ENCODE measurements at places on chromosomes 11 and 22.

- DNase-seq: no peak
Observed at GRCh38 chr22:40628354-40629042, 8.0 kb downstream of the MRTFA start.

DNA sequence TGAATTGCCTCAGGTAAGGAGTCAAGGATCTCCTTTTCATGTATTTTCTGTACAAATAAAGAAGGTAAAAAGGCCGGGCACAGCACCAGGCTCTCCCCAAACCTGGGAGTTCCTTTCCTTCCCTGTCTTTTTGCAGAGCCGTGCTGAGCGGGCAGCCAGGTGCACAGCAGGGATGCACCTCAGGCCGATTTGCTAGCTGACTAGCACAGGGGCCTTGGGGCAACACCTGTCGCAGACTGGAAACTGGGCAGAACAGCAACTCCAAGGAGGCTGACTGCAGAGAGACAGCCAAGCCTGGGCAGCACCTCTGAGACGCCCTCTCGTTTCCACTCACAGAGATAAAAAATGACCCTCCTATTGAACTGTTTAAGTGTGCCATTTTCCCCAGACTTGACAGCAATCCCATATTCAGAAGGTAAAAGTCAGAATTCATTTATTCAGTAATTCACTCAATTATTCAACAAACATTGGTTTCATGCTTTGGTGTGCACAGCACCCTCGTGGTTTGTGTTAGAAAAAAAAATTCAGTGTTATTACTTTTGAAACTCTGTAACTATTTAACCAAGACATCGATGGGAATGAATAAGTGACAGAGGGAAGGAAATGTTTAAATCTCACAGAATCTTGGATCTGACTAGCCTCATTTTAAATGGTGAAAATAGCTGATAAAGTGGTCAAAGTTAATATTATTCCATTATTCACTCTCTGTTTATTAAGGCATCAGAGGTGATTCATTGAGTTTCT is 120.9 kb downstream of the GALNT18 start:
- DNase-seq: no peak

- no peak for DNase-seq
Observed at GRCh38 chr22:37202716-37203115, 9.6 kb downstream of the SSTR3 start.

DNA sequence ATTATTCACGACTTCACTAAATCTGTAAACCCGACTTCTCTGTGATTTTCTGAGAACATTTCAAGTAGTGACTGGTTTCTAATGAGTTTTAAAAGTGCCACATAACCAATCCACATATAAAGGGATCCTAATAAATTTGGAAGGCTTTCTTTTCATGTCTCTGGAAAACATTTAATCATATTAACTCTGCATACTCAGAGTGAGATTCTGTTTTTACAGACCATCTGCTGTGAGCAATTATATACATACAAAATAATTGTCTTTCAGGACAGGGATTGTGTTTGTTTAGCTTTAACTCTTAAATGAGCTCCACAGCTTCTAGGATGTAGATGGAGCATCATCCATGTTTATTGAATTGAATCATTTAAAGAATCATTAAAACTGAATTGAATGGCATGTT is 65.1 kb downstream of the PRMT3 start:
- no peak for DNase-seq

DNA sequence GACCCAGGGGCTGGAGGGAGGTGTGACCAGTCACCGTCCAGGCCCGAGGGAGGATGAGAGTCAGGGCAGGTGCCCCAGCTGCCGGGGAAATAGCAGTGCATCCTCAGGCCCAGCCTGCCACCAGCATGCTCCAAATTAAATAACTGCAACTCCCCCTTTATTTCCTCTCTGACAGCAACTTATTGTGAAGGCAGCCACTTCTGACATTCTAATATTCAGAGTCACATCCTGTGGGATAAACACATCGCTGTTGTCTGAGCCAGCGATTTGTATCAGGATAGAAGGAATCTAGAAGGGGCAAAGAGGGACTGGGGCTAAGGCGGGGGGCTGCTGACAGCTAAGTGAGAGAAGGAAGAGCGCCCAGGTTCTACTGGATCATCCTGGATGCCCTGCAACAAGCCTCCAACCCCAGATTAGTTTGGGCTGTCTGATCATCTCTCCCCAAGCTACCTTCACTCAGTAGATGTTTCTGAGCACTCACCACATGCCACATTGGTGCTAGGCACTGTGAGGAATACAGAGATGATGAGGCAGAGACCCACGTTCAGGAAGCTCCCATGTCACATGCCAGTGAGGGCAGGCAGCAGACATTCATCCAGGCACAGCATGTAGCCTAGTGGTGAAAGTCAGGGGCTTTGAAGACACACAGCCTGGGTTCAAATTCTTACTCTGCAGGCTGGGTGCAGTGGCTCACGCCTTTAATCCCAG is 214.1 kb downstream of the BUD13 start:
- no peak for DNase-seq

DNA sequence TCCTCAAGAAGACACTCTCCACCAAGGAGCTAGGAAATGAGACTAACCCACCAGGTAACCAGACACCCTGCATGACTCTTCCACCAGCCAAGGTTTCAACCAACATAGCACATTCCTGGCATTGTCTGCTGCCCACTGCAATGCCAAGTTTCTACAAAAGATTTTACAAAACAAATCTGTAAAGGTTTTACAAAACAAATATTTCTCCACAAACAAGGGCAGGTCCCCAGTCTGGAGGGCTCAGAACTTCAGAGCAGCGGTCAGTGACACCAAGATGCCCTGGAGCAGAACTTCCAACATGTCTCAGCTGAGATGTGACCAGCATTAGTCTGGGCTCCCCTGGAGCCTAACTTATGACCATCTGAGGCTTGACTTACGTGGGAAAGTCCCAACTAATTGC is 14.0 kb downstream of the GALNT18 start:
- no peak for DNase-seq

- no peak for DNase-seq
Observed at GRCh38 chr22:24289114-24289513, 18.5 kb downstream of the SPECC1L start.

DNA sequence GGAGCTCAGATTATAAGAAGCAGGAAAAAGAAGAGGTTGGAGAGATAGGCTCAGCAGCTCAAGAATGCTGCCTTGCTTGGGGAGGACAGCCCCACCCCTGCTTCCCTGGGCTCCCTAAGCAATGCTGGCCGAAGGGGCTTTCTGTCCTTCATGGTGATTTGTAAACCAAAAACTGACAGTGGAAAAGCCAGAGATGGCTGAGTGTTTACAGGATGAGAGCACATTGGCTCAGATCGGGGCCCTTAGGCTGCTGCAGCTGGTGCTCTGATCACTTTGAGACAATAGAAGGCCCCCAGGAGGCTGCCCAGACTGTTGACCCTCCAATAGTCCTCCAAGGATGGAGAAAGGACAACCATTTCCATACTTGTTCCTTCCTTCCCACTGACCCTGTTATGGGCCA is 28.8 kb upstream of the AMOTL1 start:
- no peak for DNase-seq

DNA sequence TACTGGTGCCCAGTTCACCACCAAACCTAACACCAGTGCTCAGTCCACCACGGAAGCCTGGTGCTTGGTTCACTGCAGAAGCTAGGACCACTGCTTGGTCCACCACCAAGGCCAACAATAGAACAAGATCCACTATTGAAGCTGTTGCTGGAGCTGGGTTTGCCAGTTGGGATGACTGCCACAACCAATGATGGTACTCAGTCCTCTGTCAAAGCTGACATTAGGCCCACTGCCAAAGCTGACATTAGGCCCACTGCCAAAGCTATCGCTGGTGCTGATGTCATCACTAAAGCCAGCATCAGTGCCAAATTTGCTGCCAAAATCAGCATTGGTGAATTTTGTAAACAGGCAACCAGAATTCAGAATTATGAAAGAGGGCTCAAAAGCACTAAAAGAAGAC is 1850.2 kb upstream of the RAG2 start:
- no peak for DNase-seq

GRCh38 chr11:69367211-69367964 is 73.4 kb downstream of the MYEOV start:
- no peak for DNase-seq

GRCh38 chr11:84899740-84900139 is 727.4 kb downstream of the DLG2 start:
- no peak for DNase-seq

DNA sequence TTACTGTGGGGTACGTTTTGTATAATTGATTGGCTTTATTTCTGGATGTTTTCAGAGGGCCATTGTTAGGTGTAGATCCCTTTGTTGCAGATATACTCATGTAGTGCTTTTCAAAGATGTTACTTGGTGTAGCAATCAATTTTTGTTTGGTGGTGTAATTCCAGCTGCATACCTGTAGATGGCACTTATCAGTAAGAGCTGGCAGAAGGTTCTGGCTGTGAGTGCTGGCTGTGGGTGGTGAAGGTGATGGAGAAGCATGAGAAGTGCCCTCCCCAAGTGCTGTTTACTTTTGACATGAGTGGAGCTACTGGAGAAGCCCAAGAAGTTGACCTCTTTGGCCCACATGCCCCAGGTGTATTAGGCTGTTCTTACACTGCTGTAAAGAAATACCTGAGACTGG is 1074.9 kb downstream of the FAM181B start:
- DNase-seq: no peak

DNA sequence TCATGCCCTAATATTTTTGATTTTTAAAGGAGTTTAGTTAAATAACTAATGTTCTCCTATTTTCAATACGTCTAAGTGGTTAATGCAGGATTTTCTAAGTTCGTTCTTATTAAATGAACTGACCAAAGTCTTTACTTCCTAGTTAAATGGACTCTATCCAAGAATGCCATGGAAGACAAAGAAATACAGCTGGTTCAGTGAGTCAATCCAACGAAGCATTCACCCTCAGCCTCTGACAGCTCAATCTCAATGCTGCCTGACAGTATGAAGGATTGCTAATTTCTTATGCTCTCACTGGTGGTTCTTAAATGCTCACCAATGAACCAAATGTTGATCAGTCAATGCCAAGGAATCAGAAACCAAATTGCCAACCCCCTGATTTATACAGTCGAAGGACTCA is 219.4 kb downstream of the CADM1 start:
- no peak for DNase-seq

DNA sequence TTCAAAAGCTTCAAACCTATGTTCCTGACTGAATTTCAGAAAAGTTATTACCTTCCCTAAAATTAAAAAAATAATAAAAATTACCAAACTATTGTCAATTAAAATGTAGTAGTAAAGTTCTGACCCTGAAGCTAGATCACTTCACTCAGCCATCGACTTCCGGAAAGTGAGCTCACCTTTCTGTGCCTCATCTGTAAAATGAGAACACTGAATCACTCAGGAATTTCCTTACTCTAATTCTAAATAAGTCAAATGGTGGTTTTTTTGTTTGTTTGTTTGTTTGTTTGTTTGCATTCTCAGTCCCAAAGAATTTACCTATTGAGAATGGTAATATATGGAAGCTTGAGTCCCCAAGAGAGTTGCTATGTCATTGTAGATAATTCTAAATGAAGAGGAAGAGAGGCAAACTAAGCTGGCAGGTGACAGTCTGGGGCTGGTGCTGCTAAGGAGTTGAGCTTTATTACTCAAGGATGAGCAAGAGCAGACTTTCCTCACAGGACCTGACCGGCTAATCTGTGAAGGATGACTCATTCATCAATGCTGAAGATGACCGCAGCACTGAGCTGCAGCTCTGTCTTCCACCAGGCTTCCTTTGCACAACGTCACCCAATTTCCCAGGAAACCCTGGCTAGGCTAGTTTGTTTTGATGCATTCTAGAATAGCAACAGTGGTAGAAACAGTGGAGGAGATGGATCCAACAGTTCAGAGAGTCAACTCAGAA is 248.8 kb downstream of the RAB38 start:
- DNase-seq: no peak

DNA sequence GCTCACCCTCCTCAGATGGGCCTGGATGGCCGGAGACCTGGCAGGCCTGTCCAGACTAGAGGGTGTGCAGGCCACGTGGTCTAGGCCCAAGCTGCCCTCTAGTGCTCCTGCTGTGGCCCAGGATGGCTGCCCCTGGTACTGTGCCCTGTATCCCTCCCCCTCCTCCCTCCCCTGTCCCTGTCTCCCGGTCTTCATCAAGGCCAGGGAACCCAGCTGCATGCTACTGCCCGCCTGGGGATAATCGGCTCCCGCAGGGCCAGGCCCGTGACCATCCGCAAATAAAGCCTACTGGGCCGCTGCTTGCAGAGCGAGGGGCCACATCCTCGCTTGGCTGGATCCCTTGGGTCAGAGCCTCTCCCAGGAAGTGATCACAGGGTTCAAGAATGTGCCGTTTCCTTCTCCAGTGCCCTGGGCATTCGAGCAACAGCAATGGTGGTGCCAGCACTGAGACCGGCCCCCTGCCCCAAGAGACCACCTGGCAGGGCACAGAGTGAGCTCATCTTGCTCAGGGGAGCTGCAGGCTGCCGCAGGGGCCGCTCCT is 51.1 kb downstream of the WNT7B start:
- no peak for DNase-seq

- no peak for DNase-seq
Observed at GRCh38 chr22:49481659-49482399, 345.8 kb downstream of the BRD1 start.
